ENCODE measurements at places on chromosomes 4 and X.

GRCh38 chr4:22020129-22020528, 71.6 kb upstream of the KCNIP4 start:
- DNase-seq = no peak

- no peak for DNase-seq
These were observed 150.2 kb downstream of the VEGFC start for GRCh38 chr4:176642472-176642871.

GRCh38 chrX:52979993-52980392, 21.7 kb upstream of the FAM156A start:
- DNase-seq = no peak

- no peak for DNase-seq
These were observed 645.8 kb upstream of the ATOH1 start for GRCh38 chr4:93182722-93183121.

DNA sequence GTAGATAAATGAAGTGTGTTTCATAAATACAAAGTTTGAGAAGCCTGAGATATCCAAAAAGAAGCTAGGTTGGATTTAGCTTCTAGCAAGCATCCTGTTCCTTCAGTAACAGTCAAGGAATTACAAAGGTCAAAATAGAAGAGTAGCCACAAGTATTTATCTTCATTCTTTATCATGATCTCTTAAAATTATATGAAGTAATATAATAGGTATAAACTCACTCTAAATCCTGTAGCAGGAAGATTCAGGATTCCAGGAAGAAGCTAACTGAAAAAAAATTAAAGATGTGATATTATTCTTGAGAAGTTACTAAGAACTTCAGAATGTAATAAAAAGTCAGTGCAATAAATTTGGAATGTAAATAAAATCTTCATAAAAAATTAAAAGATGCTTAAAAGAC, 31.1 kb upstream of the RXFP1 start:
- DNase-seq = no peak

GRCh38 chr4:26299254-26299882, 21.4 kb upstream of the RBPJ start:
- no peak for DNase-seq

DNA sequence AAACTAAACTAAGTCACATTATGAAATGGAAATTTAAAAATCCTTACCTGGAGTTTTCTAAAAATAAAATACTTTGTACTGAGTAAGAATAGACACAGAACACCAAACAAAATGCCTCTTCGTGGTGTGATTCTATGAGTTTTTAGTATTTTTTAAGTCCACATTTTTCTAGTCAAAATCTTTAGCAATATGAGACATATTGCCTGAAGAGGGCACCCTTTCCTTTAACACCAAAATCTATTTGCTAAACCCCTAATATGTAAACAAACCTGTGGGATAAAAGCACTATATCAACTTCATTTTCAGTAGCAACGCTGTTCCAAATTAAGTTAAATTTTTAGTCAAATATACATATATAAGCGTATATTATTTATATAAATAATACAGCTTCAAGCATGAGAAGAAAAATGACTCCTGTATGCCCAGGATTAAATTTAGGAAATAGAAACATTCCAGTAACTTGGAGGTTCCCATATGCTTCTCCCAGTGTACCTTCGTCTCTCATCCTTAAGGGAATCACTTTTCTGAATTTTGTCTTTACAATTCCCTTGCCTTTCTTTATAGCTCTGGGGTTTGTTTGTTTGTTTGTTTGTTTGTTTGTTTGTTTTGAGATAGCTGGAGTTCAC, 23.0 kb upstream of the PGM2 start:
- no peak for DNase-seq

DNA sequence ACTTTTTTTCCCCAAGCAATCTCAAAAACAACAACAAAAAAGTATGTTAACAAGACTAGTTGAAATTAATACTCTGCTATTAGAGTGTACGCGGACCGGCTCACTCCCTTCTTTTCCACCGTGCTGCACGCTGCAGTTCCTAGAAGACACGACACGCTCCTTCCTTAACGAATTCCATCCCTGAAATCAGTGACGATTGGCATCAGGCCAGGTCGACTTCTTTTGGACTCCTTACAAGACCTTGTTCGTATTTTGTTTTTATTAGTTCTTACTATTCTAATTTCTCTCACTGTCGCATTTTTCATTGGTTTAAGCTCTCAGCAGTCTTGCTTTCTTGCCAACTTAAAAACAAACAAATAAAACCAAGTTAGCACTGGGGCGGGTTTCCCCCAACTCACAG, 175.8 kb upstream of the PITX2 start:
- DNase-seq = no peak

GRCh38 chr4:36163198-36163597, 81.1 kb downstream of the ARAP2 start:
- DNase-seq = no peak

DNA sequence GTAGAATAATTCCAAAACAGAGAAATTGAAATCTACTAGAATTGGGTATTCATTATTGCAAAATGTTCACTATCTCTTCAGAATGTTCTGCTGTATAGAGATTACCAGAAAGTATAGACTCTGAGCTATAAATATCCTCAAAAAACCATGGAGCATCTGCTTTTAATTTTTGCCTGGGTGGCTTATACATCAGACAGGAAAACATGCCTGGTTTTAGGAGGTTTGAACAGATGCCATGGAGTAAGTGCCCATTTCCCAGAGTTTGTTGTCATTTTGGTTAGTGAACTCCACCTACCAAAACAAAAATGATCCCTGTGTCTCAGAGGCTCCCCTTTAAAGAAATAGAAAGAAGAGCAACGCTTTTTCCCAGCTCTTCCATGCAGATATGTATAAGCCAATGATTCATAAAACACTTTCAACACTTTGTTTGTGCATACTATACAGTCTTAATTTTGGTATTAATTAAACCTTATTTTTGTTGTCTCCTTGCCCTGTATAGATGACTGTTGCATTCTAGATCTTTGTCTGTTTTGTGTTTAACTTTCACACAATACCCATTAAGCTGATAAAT, 68.7 kb downstream of the MEPE start:
- no peak for DNase-seq

DNA sequence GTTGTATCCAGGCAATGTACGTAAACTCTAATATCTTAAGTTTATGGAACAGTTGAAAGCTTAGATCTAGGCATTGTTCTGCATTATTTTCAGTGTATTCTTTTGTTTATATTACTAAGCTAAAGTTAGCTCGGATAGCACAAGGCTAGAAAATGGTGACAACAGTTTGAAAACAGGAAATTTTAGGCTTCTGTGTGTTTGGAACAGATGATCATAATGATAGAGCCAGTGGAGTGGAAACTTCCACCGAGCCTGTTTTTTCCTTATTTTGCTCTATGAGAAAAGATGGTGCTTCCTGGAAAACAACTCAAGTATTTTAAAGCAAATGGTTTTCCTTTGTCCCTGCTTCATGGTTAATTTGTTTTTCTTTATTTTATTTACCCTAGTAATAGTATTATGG, 70.8 kb downstream of the GAB1 start:
- no peak for DNase-seq

DNA sequence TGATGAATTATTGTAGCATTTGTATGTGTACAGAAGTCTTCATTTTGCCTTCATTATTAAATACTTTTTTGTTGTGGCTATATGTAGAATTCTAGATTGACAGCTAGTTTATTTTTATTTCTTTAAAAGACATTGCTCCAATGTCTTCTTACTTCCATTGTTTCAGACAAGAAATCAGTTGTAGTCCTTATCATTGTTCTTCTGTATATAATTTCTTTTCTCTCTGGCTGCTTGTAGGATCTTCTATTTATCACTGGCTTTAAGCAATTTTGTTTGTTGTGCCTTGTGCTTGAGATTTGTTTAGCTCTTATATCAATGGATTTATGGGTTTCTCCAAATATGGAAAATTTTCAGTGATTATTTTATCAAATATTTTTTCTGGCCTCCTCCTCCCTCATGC, 13.5 kb upstream of the GATB start:
- DNase-seq = no peak

DNA sequence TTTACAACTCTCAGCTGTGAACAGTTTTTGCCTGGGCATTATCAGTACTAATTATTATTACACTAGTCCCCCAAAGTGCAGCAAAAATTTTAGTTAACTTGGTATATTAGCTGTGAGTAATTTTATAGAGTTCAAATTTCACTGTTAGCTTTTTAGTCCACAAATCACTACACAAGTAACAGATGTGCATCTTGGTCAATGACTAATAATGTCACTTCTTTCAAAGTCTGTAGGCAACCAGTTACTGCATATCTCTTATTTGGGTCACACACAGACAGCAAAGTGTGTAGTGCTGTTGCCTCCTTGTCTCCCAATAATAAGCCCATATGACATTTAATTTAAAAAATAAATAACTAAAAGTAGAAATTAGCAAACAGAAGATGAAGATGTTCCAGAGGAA, 159.9 kb downstream of the SCFD2 start:
- no peak for DNase-seq

DNA sequence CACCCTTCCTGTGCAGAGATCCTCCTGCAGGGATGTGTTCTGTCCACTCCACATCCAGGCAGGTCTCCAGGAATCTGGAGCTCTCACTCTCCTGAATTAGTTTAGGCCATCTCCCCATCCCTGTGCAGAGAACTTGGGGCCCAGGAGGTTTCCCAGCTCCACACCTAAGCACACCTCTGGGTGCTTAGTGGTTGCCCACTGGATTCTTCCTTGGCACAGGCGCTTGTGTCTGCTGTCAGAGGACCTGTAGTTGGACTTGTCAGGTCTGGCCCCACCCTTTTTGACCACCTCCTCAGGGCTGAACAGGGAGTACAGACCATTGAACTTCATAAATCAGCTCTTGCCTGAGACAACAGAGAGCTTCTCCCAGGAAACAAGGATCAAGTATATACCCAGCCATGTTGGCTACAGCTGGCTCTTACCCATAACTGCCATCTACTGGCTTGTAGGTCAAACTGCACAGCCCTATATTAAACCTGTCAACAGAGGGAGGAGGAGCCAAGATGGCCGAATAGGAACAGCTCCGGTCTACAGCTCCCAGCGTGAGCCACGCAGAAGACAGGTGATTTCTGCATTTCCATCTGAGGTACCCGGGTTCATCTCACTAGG, 275.5 kb downstream of the PPARGC1A start:
- no peak for DNase-seq

GRCh38 chr4:72663828-72664227, 94.8 kb upstream of the ADAMTS3 start:
- no peak for DNase-seq

- no peak for DNase-seq
These were observed 34.6 kb downstream of the EFHC2 start for GRCh38 chrX:44308869-44309268.

- no peak for DNase-seq
These were observed 9.1 kb downstream of the SLC7A3 start for GRCh38 chrX:70921709-70922352.

- peak; percentile 35 for DNase-seq
These were observed 722 bp upstream of the EFHC2 start for GRCh38 chrX:44344194-44344593.

DNA sequence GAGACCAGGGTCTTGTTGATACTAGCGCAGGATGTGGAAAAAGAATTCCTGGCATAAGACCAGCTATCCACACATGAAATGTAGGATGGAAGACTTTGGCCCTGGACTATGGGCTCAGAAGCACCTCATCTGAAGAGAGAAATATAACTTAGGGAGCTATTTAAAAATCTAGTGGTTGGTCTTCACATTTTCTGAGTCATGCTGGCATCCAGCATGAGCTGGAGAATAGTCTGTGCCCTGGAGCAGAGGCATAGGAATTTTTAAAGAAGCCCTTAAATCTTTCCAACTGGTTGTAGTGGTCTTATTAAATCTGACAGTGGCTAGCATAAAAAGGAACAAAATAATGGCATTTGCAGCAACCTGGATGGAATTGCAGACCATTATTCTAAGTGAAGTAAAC, 86.3 kb downstream of the SMARCA5 start:
- no peak for DNase-seq

DNA sequence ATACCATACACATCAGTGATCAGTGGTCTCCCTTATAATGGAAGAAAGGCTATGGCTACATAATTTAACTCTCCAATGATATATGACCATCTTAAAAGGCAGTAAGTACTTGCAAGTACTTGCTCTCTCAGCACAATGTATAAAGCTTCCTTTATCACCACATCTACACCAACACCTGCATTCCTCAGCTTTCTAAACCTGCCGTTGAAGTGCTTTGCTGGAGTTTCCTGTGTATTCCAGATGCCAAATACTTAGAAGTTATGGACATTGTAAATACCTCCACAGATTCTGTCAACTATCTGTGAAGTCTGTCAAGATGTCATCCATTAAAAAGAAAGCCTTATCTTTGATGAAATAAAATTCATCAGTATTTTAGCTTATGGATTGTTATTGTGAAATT, 335.0 kb upstream of the GALNTL6 start:
- no peak for DNase-seq

DNA sequence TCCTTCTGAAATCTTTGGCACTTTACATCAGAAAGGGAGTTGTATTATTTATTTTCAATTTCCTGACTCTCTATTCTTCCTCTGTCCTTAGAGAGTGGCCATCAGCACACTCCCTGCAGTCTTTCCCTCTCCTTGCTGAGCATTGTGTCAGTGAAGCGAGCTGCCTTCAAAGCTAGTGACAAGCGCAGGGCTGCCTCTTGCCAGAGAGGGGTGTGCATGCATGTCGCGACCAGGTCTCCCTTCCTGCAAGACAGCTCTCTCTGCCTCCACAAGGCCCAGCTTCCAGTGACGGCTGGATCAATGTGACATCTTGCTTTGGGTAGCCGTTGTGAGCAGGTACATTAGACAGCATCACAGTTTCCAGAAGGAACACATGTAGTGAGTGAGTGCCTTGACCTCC, 810.9 kb upstream of the TENM3 start:
- no peak for DNase-seq

GRCh38 chrX:136767104-136767941, 13.4 kb downstream of the ARHGEF6 start:
- peak; percentile 35 for DNase-seq

DNA sequence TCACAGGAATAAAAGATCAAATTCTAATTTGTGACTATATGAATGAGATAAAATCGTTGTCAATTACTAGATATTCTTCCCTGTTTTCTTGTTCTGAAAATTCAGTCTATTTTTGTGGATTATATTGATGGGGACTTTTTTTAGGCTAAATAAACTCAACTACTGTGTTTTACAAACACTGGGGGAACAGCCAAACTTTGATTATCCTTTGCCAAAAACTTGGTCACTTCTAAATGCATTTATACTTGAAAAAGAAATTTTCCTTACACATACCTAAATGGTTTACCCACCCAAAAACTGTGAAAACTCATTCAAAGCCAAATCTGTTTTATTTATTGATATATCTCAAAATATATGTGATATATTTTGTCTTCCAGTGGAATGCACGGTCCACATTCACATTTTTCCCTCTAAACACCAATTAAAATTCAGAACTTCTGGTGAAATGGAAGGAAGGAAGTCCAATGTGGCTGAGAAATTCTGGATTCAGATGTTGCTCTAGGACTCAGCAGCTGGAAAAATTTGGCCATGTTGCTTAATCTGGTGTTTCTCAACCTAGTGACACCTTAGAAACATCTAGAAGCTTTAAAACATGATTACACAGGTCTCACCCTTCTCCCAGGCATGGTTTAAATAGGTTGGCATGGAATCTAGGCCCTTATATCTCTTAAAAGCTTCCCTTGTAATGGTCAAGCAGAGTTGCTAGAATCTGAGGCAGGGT, 28.6 kb upstream of the ARHGAP24 start:
- DNase-seq = no peak
